ENCODE measurements at places on chromosomes 6 and 20.

DNA sequence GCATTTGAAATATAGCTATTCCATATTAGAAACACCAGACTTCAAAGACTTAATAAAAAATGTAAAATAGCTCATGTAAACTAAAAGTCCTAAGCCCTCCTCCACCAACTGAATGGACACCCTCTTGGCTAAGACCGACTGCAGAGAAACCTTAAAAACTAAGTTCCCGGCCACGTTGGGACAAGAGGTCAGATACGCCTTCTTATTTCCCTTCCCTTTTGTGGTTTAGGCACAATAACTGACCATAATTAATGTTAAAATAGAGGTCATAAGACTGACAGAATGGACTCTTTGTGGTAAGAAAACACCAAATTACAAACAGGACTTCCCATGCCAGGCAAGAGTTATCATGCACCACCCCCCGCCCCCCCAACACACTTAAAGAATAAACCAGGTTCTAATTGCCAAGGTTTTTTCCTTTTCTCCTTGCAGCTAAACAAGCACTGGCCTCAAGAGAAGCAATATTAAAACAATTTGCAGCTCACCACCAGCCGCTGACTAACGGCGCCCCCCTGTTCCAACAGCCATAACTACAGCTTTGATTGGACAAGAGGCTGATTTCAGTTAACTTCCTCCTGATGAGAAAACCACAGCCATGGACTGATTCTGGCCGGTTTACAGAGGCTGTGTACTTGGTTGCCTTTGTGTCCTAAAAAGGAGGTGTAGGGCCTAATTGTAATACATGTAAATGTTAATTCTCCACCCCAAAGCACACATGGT is 10.7 kb upstream of the LAMP5 start:
- DNase-seq, result no peak

DNA sequence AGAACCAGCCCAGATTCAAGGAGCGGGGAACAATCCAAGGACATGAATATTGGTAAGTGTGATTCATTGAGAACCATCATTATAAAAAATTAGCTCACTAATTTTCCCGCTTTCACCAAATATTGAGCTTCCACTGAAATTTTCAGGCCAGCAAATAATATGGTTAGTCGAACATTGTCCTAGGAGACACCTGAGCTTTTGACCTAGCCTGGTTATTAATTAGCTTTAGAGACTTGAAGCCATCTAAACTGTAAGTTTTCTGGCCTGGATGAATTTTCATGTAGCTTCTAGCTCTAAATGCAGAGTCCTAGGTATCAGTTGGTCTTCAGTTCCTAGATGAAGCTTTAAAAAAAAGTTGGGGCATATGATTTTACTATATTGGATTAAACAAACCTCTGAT is 17.1 kb upstream of the RALGAPA2 start:
- DNase-seq, result no peak

DNA sequence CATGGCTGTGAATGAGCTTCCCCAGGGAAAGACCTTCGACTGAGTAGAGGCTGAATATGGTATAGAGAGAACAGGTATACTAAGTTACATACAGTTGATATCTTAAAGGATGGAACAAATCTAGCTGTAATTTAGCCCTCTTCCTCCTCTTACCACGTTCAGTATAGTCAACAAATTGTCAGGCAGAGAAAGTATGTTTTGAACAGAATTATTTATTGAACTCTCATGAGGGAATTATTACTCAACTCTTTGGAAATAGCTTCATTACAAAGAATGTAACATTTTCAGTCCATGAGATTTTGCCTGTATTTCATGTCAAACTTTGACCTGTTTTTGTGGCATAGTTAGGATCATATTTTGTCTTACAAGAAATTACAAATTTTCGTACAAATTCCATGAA is 63.0 kb downstream of the SH3BGRL2 start:
- no peak for DNase-seq

GRCh38 chr6:14023855-14024254 is 93.7 kb upstream of the CD83 start:
- DNase-seq, result no peak

- no peak for DNase-seq
Measured at GRCh38 chr6:148890096-148890495, 143.3 kb downstream of the UST start.

DNA sequence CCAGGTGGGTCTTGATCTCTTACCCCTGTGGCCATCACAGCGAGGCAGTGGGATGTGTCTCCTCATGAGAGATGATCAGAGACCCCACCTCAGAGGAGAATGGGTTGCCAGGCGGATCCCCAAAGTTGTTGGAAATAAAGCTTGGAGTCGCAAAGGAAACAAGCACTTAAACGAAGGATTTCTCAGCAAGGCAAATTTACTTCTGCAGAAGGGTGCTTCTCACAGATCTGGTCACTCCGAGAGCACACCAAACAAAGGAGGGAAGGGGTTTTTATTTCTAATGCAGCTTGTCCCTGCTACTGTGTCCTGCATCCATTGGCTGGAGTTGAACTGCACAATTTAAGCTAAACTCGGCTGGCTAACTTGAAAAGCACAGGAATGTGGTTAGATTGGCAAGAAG is 466.6 kb upstream of the EYS start:
- no peak for DNase-seq

- no peak for DNase-seq
Measured at GRCh38 chr6:105806486-105806920, 279.6 kb upstream of the PRDM1 start.

DNA sequence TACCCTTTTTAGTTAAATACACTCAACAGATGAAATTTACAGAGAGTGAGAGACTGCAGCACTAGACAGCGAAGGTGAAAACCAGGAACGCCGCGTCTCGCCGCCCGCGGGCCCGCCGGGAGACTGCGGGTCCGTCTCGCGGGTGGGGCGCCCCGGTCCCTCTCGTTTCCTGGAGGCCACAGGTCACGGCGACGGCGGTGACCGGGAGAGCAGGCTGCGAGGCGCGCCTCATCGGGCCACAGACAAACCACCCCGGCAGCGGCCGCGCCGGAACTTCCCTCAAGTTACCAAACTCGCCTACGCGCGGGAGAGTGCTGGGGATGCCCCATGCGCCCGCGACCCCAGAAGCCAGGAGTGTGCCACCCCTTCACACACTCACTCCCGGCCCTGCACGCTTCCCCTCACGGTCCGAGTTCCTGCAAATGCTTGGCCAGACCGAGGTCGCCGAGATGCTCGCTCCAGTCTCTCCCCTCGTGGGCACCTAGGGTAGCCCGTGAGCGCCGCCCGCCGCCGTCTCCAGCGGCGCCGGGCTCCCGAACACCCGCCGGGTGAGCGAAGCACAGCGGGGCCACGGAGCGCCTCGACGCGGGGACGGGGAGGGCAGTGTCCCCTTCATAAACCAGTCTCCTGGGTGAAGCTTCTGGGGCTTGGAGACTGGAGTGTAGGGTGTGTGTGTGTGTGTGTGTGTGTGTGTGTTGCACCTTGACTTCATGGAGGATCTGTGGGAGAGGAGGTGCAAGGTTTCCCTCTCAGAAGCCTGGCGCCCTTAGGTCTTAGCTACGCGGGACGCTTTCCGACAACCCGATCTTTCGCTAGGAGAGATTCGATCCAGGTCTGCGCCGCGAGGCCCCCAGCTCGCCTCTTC is 1.4 kb downstream of the BACH2 start:
- DNase-seq, result peak; percentile 92

GRCh38 chr6:152233547-152234320 is 403.4 kb downstream of the SYNE1 start:
- DNase-seq, result peak; percentile 59

DNA sequence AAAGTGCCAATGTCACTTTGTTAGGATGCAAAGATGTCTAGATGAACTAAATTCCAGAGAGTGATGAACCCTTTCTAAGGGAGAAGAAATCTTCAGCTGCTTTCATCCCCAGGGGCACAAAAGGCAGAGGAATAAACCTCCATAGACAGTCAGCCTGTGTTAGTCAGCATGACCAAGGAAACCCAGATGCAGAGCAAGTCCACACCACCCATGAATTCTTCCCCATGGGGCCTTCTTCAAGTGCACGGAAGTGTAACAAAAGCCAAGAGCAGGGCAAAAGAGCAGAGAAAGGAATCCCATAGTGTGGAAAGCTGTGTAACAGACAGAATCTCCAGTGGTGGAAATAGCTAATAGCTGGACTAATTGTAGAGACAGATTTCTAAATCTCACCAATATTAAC is 50.0 kb downstream of the DCDC2 start:
- DNase-seq, result no peak

DNA sequence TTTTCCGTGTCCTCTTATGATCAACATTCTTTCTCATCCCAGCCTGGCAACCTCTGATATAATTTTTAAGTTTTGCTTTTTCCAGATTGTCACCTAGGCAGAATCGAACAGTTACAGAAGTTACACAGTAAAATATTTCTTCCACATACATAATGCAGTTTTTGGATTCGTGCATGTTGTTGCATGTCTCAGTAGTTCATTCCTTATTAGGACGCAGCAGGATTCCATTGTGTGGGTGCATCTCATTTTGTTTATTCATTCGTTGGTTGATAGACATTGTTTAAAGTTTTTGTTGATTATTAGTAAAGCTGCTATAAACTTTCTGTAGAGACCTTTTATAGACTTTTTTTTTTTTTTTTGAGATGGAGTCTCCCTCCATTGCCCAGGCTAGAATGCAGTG is 284.3 kb upstream of the FERMT1 start:
- no peak for DNase-seq

Measured in activated CD8-positive, alpha-beta memory T cell treated with anti-CD3 and anti-CD28 coated beads for 24 hours (primary cell).